ENCODE measurements at places on chromosomes 12 and 14.

GRCh38 chr12:117360551-117361346 lies 677 bp downstream of the NOS1 start:
- DNase-seq = no peak

GRCh38 chr12:3225796-3226180 lies 148.6 kb downstream of the TSPAN9 start:
- DNase-seq = no peak

GRCh38 chr14:96848011-96848410 lies 50.8 kb downstream of the VRK1 start:
- DNase-seq = no peak

DNA sequence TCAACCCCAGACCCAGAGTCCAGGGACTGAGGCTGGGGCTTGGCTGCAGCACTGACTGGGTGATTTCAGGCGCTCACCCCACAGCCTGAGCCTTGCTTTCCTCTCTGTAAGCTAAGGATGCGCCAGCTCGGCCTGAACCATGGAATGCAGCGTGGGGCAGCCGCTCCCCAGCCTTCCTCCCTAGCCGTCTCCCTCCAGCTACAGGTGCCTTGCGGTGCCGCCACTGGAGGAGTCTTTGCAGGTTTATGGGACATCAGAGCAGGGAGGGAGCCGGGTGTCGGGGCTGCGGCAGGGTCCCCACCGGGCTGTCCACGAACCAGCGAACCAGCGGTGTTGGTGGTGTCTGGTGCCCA lies 19.4 kb downstream of the PPP2R5C start:
- no peak for DNase-seq

DNA sequence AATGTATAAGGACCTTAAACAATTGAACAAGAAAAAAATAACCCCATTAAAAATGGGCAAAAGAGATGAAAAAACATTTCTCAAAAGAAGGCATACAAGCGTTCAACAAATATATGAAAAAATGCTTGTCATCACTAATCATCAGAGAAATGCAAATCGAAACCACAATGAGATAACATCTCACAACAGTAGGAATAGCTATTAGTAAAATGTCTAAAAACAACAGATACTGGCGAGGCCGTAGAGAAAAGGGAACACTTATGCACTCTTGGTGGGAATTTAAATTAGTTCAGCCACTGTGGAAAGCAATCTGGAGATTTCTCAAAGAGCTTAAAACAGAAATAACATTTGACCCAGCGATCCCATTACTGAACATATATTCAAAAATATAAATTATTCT lies 769.8 kb upstream of the MGAT4C start:
- no peak for DNase-seq
